Fibroblast of gingiva (primary cell): ENCODE measurements at places on chromosomes 4 and X.

DNA sequence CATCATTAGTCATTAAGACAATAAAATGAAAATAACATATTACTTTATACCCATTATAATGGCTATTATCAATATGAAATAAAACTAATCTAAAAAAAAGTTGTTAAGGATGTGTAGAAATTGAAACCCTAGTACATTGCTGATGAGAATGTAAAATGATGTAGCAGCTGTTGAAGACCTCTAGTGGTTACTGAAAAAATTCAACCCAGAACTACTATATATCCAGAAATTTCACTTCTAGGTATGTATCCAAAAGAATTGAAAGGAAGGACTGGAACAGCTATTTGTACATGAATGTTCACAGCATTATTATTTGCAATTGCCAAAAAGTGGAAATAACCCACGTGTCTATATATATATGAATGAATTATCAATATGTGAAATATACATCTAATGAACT lies 180.3 kb upstream of the KLHL4 start:
- DNase-seq = no peak

- DNase-seq = no peak
Measured at GRCh38 chrX:38066934-38067333, 60.6 kb downstream of the SYTL5 start.

DNA sequence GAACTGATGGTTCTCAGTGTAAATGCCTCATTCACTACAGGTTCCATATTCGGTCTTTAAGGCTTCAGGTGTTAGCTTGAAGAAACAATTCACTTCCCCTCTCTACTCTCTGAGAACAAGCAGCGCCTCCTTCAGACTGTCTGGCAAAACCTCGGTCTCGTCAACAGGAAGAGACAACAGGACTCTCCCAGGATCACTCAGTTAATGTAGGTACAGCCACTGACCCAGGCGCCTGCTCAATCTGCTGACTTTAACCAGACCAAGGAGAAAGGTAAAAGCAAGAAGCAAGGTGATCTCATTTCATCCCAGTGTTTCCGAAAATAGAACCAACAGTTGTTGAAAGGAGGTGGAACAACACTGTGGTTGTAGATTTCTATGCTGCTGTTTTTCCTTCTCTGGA lies 102.2 kb downstream of the SLC2A9 start:
- DNase-seq = no peak

GRCh38 chr4:6194458-6195195 lies 5.7 kb downstream of the JAKMIP1 start:
- DNase-seq = no peak

DNA sequence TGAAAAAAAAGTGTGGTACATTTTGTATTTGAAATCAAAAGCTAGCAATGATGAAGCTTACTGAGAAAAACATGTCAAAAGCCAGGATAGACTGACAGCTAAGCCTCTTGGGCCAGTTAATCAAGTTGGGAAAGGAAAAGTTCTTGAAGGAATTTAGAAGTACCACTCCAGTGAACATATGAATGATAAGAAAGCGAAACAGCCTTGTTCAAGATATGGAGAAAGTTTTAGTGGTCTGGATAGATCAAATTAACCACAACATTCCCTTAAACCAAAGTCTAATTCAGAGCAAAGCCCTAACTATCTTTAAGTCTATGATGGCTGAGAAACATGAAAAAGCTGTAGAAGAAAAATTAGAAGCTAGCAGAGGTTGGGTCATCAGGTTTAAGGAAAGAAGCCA lies 268.3 kb downstream of the PDHA2 start:
- DNase-seq = no peak

- no peak for DNase-seq
Measured at GRCh38 chr4:140126261-140126660, 27.7 kb downstream of the MAML3 start.

DNA sequence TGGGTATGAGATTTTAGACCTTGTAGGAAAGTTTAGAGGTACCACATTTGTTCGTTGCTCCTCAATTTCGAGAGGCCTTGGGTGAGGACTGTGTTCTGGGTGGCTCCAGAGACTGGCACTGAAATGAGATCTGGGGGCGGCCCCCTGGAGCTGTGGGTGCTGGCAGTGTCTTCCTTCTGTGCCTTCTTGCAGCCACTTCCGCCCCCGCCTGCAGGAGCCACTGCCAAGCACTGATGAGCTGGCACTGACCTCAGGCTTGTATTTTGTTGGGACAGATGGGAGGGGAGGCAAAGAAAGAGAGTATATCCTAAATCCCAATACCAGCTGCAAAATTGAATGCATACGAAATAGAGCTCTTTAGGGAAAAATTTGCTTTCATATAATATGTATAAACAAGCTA lies 64.5 kb upstream of the CLDN34 start:
- peak; percentile 69 for DNase-seq

DNA sequence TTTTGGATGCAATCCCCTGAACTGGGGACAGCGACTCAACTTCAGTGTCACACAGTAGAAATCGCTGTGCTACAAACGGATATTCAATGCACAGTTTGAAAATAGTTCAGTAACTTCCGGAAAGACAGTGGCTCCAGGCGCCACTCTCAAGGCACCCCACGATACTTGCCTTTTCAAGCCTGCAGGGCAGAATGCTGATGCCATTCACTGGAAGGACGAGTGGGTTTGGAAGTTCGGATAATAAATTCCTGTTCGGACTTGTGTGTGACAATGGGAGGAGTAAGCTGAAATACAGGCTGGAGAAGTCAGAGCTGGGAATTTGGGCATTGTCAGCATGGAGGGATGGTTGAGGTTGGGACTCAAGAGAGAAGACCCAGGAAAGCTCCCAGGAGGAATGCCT lies 64.3 kb upstream of the HELT start:
- DNase-seq = no peak

DNA sequence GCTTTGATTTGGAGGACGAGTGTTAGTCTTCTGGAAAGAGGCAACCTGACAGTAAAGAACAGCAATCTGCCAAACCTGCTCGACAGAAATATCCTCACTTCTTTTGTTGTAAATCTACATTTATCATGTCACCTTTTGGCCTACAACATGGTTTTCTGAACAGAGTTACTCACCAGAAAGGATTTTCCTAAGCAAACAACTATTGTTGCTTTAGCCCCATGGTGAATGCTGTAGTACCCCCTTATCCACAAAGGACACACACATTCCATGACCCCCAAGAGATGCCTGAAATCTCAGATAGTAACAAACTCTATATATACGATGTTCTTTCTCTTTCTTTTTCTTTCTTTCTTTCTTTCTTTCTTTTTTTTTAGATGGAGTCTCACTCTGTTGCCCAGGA lies 42.7 kb downstream of the TMEM150C start:
- DNase-seq = no peak

GRCh38 chr4:174069848-174070330 lies 213.6 kb downstream of the FBXO8 start:
- no peak for DNase-seq

GRCh38 chr4:2370597-2371320 lies 47.7 kb downstream of the ZFYVE28 start:
- no peak for DNase-seq

- no peak for DNase-seq
Measured at GRCh38 chr4:2045518-2045951, 13.6 kb upstream of the NAT8L start.

- no peak for DNase-seq
Measured at GRCh38 chr4:110609044-110609750, 13.7 kb downstream of the PITX2 start.

- no peak for DNase-seq
Measured at GRCh38 chr4:182085051-182085480, 158.1 kb upstream of the TENM3 start.

DNA sequence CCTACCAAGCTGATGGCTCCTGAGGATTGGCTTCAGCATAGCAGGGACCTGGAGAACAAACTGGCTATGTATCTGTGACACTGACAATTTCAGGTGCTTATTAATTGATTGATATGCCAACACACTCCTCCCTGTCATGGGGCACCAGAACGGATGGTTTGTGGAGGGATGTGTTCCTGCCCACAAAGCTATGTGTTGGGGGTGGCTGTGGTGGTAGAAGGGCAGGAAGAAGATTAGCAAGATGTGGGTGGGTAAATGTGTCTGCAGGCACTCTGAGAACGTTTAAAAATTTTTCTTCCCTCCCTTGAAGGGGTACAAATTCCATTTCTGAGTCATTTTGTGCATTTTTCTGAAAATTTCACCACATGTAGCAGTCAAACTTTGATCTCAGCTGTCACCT lies 55.0 kb upstream of the SCML1 start:
- DNase-seq = no peak

DNA sequence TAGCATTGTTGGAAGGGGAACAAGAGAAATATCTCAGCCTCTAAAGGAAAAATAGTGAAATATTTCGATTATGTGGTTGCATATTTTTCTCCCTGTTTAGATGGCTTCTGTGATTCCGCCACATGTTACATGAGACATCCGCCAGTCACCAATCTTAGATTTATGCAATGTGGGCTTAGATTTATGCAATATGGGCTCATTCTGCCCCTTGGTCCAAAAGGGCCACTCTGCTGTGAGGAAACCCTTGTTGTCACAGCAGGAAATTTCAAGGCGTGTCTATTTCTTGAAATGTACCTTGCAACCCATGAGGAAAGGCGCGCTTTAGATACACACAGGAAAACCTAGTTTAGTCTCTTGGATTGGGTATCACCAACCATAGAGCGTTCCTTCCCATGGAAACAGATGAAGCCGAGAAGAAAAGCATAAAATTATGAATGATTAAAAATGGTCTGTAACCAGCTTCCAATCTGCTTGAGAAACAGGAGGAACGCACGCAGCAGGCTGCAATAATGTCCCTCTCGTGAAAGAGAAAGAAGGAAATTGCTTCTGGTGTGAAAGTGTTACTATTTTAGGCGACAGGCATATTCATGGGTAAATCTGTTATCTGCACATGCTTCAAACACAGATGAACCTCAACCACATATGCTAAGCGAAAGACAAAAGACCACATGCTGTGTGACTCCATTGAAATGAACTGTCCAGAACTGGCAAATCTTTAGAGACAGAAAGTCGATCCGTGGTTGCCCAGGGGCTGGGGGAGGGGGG lies 3.7 kb downstream of the RS1 start:
- no peak for DNase-seq

GRCh38 chrX:23644744-23645143 lies 22.5 kb upstream of the PRDX4 start:
- DNase-seq = no peak

DNA sequence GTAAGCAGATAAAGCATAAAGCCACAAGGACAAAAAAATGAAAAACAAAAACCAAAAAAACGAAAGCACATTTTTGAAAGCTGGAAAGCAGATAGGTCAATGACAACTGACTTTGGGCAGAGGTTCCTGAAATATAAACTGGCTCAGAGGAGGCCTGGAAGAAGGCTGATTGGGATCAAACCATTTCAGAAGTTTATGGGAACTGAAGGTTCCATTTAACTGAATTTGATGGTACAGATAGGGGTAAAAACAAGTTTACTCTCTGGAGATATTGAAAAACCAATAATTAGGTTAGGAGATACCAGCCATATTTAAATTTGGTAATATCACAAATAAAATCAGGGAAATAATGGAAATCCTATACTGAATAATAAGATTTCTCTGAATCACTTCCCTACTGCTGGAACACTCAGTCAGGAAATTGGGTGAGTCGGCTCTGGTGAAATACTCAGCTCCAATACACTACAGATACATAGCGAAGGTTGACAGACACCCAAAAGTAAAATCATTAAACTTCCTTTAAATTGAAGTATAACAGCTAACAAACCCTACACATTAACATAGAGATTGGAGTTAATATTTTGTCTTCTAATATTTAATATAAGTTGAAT lies 1584.3 kb downstream of the STIM2 start:
- no peak for DNase-seq

DNA sequence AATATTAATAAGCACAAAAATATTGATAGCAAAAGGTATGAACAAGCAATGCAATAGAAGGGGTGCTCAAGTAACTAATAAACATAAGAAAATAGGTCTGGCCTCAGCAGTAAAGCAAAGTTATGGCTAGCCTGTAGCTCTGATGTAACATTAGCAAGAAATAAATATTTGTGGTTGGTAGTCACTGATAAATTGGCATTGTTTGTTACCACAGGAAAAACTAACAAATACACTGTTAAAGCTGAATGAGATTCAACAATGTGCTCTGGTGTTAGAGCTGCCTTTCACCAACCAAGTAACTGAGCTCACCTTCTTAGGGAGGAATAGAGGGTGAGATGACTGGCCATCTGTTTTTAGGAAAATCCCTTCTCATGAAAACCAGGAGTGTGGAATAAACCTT lies 71.4 kb downstream of the AREG start:
- DNase-seq = peak; percentile 35

DNA sequence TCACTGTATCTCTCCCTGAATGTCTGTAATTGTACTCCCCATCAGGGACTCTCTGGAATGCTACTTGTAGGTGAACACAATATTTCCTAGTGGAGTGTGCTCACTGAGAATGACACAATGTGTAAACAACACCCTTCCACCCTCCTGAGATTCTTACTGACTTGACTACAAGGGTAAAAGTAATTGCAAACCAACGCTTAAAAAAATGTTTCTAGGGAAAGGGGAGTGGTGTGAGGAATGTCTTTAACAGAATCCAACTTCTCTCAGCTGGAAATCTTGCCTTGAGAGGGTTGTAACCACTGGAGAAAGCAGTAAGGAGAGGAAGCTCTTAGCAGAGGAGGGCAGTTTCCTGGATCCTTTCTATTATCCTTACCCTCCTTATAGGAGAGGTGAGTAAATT lies 5.1 kb upstream of the RAPGEF2 start:
- DNase-seq = no peak

DNA sequence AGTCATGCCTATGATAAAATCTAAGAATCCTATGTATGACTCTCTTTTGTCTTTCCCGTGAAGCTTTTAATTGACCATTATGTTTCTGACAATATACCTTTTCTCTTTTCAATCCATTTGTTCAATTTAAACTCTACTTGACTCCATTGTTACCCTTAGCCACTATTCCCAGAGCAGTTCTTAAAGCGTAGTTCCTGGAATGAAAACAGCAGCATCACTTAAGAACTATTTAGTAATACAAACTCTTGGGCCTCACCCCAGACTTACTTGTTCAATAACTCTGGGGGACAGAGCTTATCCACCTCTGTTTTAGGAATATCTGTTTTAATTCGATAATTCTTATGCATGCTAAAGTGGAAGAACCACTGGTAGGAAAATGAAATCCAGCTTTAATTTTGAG lies 358.4 kb downstream of the PRR32 start:
- no peak for DNase-seq

GRCh38 chr4:159169404-159170302 lies 66.8 kb downstream of the RAPGEF2 start:
- DNase-seq = no peak

DNA sequence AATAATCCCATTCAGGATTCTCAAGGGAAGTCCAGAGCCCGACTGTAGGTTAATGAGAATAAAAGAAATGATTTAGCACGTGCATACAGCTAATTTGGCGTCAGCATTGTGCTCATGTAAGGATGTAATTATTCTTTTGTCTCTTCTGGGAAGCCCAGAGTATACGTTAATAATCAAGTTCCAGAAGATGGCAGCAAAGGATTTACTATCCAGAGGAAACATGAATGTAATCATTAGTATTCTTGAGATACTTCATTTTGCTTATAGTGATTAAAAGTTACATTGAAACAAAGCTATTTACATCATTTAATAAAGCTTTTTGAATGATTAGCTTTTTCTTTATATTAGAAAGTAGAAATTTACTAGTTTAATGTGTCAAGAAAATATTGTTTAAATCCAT lies 27.1 kb upstream of the MAP9 start:
- peak; percentile 50 for DNase-seq
